Hematopoietic multipotent progenitor cell (in vitro differentiated cells): ENCODE measurements at places on chromosomes 3 and 15. TPM values are rescaled to one million over a fixed set of nuclear protein-coding genes. Genes with fewer than 3 reads are reported as not detected.

The KNL1 gene
- total RNA-seq: 1.3 TPM

The MAP6D1 gene
- total RNA-seq: 1.3 TPM

DNA sequence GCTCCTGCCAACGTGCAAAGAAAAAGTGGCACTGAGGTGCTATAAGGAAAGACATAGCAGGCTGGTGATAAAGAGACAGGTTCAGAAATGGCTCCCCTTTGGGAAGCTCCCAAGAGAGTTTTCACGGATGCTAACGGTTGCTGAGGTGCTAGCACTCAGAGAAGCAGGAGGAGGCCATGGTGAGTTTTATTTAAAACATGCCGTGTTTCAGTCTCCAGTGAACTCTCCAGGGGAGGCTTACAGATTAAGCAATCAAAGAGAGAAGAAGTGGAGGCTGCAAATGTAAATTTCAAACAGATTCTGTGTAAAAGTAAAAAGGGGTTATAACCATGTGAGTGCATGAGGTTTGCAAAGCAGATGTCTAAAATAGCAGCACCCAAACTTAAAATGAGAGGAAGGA lies 346.2 kb downstream of the NTRK3 start:
- DNase-seq: no peak

The CCR8 gene
- not detected for total RNA-seq

The SYNPR gene
- total RNA-seq: under 0.01 TPM

The FBXW12 gene
- under 0.01 TPM for total RNA-seq

GRCh38 chr3:124275412-124275811 lies 283.5 kb upstream of the ROPN1 start:
- DNase-seq: no peak

DNA sequence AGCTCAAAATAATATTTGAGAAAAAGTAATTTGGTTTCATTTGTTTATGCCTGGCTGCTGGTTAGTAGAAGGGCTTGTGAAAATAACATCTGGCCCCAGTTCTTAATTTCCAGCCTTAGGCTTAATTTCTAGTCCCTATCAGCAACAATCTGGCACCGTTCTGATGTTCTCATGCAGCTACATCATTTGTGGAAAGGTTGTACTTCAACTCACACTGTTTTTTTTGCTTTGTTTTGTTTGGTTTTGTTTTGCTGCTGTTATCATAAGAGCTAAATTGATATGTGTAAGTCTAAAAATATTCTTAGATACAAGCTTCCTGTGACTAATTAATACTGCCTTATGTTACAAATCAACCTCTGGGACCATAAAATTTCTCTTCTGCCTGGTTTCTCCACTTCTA lies 8.9 kb downstream of the CPA3 start:
- DNase-seq: no peak

The SETMAR gene
- total RNA-seq: 23.4 TPM

The AADACL2 gene
- total RNA-seq: not detected

The STRC gene
- total RNA-seq: 0.54 TPM

The GOLGA8S gene
- total RNA-seq: 0.27 TPM

GRCh38 chr3:170840291-170840859 lies 29.6 kb downstream of the RPL22L1 start:
- DNase-seq: no peak

The PPP1R14D gene
- total RNA-seq: not detected

The RLBP1 gene
- total RNA-seq: not detected

DNA sequence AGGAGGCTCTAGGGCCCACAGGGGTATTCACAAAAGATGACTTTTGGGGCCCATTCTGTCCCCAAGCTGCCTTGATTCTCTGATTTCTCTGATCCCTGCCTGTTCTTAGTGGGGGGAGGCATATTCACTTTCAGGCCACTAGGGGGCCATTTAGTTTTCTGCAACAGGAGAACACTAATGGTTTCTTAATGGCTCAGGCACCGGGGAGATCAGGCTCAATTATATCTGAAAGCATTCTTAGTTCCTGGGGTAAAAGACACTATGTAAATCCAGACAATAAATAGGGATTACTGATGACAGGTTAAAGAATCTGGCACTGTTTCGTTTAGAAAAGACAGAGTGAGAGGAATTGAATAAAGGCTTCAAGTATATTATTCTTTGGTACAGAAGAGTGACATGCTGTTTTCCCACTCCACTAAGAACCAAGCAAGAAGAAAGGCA lies 2.5 kb upstream of the INAFM2 start:
- DNase-seq: no peak

GRCh38 chr3:194750491-194750828 lies 64.8 kb downstream of the FAM43A start:
- no peak for DNase-seq

DNA sequence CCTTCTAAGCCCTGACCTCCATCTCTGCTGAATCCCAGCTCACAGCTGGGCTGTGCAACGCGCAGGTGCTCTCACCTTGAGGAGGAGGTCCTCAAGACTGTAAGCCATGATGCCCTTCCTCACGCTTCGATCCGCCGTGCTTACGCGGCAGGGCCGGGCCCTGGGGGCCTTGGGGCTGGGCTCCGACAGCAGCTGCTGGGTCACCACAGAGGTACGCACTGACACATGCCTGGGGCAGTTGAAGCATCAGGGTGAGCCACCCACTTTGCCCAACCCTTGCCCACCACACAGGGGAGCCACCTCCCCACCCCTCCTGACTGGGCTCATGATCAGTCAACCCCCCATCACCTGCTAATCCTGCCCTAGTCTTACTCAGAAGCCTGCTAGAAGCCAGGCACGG lies 3.1 kb downstream of the CIDEC start:
- DNase-seq: peak; percentile 19

- no peak for DNase-seq
These were observed 569 bp upstream of the ALDH1A3 start for GRCh38 chr15:100879061-100879463.
